ENCODE measurements at places on chromosomes 6 and 20. TPM values are rescaled to one million over a fixed set of nuclear protein-coding genes. Genes with fewer than 3 reads are reported as not detected.

Gene TMEM200A
- 12.8 TPM for total RNA-seq

Gene TTI1
- total RNA-seq: 55.9 TPM

Gene CAP2
- 18.4 TPM for total RNA-seq

Gene DHX35
- 22.0 TPM for total RNA-seq

Gene OLIG3
- not detected for total RNA-seq

Gene SCRT2
- total RNA-seq: not detected

DNA sequence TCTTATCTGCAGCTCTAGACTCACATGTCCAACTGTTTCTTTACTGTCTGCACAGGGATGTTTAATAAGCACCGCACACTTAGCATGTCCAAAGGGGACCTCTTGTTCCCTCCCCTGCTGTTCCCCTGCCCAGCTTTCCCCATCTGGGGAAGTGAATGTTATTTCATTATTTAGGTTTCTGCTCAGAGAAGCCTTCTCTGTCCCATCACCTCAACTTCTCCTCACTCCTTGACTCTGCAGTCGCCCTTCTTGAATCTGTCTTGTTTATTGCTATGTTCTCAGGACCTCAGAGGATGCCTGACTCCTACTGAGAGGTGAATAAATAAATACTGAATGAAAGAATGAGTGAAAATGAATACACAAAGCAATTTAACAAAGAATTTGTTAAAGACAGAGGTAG, 121.0 kb downstream of the SASH1 start:
- no peaks in the 10 kb centered on the region for H3K4me1 ChIP-seq
- DNase-seq: no peak
- H3K27ac ChIP-seq: no peak overlapping the region
- H3K36me3 ChIP-seq: no peaks in the 10 kb centered on the region

- DNase-seq: no peak
- no peaks in the 10 kb centered on the region for H3K27me3 ChIP-seq
- no peaks in the 10 kb centered on the region for H3K36me3 ChIP-seq
- H3K4me3 ChIP-seq: no peak overlapping the region
These were observed 176.4 kb upstream of the RREB1 start for GRCh38 chr6:6931071-6932025.

GRCh38 chr6:91094341-91094740, 507.5 kb upstream of the MAP3K7 start:
- H3K4me1 ChIP-seq: peaks cover 6% of the 10 kb centered on the region
- no peak overlapping the region for H3K27ac ChIP-seq
- no peak for DNase-seq
- H3K36me3 ChIP-seq: no peaks in the 10 kb centered on the region
- no peaks in the 10 kb centered on the region for H3K27me3 ChIP-seq

GRCh38 chr6:107488174-107488874, 1.6 kb upstream of the SOBP start:
- no peak overlapping the region for H3K27ac ChIP-seq
- peak overlapping the region; percentile 86 for H3K4me3 ChIP-seq
- no peaks in the 10 kb centered on the region for H3K36me3 ChIP-seq

GRCh38 chr6:26025047-26025893, 62.0 kb upstream of the HFE start:
- H3K4me1 ChIP-seq: peaks cover 45% of the 10 kb centered on the region
- H3K36me3 ChIP-seq: no peaks in the 10 kb centered on the region
- no peak for DNase-seq
- H3K27ac ChIP-seq: no peak overlapping the region
- peak overlapping the region; percentile 64 for H3K4me3 ChIP-seq
- H3K27me3 ChIP-seq: no peaks in the 10 kb centered on the region

DNA sequence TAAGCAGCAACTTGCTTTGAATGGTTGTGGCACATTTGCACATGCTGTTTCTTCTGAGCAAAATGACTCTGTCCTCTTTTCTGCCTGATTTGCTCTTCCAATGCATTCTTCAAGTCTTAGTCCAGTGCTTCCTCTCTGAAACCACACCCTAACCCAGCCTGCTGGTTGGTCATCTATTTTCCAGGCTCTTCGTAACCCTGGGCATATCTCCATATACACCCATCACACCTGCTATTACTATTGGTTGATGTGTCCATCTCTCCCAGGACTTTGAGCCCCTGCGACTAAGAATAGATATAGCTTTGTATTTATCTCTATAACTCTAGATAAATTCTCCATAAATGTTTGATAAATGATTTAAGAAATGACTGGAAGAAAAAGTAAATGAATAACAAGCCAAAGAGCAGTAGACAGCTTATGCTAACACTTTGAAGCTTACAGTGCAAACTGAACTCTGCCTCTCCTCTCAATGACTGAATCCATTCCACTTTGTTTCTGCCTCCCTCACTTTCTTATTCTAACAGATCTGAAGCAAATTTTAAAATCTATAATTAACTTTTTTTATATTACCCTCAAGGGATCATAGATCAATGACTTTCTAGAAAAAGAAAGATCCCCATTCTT, 59.7 kb upstream of the NT5E start:
- no peak overlapping the region for H3K27ac ChIP-seq
- H3K36me3 ChIP-seq: no peaks in the 10 kb centered on the region
- no peak overlapping the region for H3K4me3 ChIP-seq
- no peak for DNase-seq
- H3K4me1 ChIP-seq: peaks cover under 1% of the 10 kb centered on the region

GRCh38 chr6:64996301-64996700, 710.7 kb downstream of the EYS start:
- H3K4me1 ChIP-seq: no peaks in the 10 kb centered on the region
- H3K27ac ChIP-seq: no peak overlapping the region
- no peaks in the 10 kb centered on the region for H3K36me3 ChIP-seq
- no peak for DNase-seq
- H3K27me3 ChIP-seq: no peaks in the 10 kb centered on the region
- H3K4me3 ChIP-seq: no peak overlapping the region

DNA sequence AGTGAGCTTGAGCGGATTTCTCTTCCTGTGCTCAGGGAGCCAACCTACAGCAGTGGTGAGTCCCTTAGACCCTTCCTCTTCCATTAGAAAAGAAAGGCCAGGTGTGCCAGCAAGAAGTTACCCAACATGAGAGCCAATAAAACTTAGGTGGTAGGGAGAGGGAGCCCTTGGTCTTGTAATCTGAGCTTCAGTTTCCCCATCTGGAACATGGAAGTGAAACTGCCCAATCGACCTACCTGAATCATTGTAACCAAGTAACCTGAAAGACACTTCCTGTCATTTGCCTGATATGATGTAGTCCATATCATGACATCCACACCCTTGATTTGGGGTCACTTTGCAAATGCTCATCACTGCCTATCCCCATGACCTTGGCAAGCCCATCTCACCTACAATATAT, 66.4 kb downstream of the MDGA1 start:
- no peaks in the 10 kb centered on the region for H3K27me3 ChIP-seq
- no peak overlapping the region for H3K4me3 ChIP-seq
- DNase-seq: no peak
- H3K36me3 ChIP-seq: no peaks in the 10 kb centered on the region
- H3K4me1 ChIP-seq: no peaks in the 10 kb centered on the region

- DNase-seq: no peak
- H3K4me1 ChIP-seq: peaks cover 83% of the 10 kb centered on the region
- peaks cover 90% of the 10 kb centered on the region for H3K27me3 ChIP-seq
- no peak overlapping the region for H3K27ac ChIP-seq
- no peak overlapping the region for H3K4me3 ChIP-seq
- no peaks in the 10 kb centered on the region for H3K36me3 ChIP-seq
These were observed 36.4 kb downstream of the PLAGL1 start for GRCh38 chr6:143971482-143972205.
